ENCODE measurements at places on chromosomes 11 and 22.
A peak's percentile ranks its signal among the peaks of the same experiment; 100 is the strongest.

- no peak for DNase-seq
Observed at GRCh38 chr11:94639901-94640721, 72.9 kb downstream of the PIWIL4 start.

DNA sequence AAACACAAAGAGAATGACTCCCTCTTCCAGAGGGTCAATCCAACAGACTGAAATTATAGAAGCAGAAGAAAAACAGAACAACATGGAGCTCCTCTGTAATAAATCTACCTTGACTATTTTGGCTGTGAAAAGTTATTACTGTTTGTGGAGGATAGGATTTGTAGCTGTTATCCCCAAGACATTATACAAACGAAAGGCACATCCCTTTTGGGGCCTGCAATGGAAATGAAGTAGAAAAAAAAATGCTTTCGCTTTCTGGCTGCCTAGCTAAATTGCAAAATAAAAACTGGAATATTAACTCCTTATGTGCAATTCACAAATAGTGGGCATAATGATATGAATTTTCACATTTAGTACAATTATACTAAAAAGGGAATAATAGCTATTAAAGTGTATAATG lies 123.8 kb upstream of the CCDC179 start:
- peak; percentile 3 for DNase-seq

DNA sequence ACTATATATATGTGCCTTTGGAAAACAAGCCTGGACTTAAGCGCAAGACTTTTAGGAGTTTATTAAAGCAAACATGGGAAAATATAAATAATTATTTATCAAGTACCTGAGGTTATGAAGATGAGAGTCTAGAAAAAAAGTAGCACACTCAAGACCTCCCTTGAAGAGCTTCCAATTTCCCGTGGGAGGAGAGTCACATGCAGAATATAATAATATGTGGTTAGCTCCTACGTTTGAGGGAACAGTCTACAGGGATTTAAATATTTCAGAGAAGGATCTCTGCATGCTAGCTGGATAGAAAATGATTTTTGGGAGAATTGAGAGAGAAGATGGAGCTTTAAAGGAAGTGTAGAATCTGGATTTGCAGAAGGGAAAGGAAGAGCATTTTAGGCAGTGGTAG lies 183.8 kb downstream of the SWAP70 start:
- DNase-seq: peak; percentile 23

DNA sequence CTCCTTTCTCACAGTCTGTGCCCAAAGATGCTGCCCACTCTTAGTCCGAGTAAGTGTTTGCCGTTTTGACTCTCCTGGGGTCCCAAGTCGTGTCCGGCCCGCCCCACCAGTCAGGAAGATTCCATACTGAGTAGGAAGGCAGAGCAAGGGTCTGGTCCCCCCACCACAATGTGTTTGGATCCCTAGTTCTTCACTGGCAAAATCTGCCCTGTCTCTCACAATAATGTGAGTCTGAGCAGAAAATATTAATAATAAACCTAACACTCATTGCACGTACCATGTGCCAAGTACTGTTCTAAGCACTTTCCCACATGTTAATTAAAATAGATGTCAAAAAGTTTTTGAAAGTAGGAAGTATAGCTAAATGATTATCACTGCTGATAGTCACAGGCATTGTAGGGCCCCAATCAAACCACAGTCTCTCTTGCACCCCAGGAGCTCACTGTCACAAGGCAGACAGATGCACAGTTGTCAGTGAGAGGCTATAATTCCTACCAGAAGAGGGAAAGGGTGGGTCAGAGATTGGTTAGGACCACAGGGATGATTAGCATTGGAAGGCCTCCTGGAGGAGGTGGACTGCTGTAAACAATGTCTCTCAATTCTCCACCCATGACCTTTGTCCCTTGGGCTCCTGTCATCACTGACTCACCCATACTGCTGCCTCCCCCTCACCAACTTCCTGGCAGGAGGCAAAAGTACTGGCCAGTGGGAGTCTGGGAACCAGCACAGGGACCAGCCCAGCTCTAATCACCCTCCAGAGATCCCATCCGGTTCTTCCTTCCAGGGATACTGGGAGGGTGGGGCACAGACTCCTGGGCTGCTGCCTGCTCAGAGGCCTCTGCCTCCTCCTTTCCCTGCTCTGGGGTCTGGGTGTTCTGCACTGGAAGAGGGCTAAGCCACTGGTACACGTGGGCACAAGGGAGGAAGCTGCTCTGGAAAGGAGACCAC lies 1.0 kb upstream of the POLD4 start:
- DNase-seq: peak; percentile 96

DNA sequence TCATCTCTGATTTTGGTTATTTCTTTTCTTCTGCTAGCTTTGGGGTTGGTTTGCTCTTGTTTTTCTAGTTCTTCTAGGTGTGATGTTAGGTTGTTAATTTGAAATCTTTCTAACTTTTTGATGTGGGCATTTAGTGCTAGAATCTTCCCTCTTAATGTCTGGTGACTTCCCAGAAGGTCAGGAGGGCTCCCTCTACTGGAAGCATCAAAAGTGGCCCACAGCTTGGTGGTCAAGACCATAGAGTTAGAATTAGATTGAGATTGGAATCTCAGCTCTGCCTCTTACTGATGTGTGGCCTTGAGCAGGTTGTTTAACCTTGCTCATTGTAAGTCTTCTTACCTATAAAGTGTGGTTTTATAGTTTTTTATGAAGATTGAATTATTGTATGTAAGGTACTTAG lies 99.3 kb downstream of the FDX1 start:
- DNase-seq: no peak

GRCh38 chr11:122656631-122657101 lies 1.1 kb downstream of the UBASH3B start:
- peak; percentile 56 for DNase-seq

DNA sequence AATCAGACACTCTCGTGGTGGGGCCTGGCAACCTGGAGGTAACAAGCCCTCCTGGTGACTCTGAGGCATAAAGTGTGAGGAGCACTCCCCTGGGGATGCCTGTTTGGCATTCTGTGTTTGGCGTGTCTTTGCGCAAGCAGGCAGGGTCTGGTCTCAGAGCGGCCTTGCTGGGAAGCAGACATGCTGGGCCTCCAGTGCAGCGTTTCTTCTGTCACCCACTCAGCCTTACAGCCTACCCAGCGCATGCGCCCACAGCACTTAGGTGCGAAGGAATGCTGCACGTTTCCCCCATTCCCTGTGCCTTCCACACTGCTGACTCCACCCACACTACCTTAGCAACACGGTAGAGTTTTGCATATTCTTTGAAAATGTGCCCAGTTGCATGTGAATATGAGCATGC lies 7.4 kb upstream of the CXCR5 start:
- DNase-seq: no peak

DNA sequence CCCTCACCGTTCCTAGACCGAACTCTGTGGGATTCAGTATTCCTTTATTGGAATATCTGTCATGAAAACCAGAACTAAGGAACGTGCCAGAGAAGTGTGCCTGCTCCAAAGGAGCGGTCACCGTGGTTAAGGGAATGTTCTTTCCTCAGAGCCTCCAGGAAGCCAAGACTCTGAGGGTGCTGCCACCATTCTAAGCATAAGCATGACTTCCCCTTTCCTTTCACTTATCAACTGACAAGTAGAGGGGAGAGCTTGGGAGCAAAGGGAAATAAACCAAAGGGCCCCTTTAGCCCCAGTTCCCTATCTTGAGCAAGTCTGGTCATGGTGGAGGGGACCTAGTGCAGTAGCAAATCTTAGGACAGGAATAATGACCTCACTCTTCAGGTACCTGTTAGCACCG lies 26.8 kb downstream of the CTR9 start:
- DNase-seq: peak; percentile 21

GRCh38 chr22:29393019-29393608 lies 4.7 kb upstream of the AP1B1 start:
- DNase-seq: no peak

DNA sequence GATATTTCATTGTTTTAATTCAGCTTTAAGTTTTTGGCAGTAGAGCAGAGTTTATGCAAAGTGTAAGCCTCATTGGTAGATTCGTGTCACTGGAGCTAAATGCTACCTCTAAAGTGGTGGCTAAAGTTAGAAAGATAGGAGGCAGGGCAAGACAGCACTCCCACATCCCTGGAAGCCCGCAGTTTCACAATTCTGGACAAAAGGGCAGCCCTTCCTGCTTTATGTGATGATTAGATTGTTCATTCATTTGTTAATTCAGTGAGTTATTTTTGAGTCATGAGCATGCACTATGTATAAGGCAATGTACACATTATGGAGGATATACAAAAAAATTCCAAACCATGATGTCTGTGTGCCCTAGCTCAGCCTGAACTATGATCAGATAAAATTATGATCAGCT lies 52.1 kb upstream of the EIF3M start:
- DNase-seq: peak; percentile 19

- peak; percentile 4 for DNase-seq
Observed at GRCh38 chr11:113420808-113421207, 33.2 kb downstream of the ANKK1 start.

- DNase-seq: peak; percentile 84
Observed at GRCh38 chr11:8707541-8708191, 25.1 kb downstream of the RPL27A start.

GRCh38 chr11:88464528-88464927 lies 127.0 kb upstream of the CTSC start:
- DNase-seq: no peak

DNA sequence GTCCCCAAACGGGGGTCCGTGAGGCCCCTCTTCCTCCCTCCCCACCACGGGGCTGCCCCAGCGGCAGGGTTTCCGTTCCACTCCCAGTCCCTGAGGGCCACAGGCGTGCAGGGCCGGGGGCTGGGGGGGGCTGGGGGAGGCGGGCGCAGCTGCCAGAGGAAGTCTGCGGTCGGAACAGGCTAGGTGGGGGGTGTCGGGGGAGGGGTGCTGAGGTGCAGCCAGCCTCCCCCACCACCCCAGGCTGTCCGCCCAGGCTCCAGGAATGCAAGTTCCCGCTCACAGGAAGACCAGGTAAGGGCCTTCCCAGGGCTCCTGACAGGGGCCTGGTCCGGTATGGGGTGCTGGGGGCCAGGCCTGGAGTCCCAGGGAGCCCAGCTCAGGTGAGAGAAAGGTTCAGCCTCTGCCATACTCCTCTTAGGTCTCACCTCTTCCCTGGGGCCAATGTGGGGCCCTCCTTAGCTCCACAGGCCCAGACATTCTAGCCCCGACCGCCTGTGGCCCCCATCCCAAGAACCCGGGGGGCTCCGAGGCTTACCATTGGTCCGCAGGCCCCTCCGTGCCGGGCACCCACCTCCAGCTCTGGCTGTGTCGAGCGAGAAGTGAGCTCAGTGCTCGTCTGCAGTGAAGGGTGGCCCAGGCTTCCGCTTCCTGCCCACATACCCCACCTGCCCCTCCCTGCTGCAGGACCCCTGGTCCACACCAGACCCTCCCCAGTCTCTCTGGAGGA lies at the start of gene PTPRCAP:
PTPRCAP (minus strand) TSS at position 601 of the 727 bp plus-strand sequence; CDS start at position 538, 63 bp downstream.
- DNase-seq: no peak

- DNase-seq: peak; percentile 39
Observed at GRCh38 chr11:125591649-125592304, 875 bp upstream of the STT3A start.

DNA sequence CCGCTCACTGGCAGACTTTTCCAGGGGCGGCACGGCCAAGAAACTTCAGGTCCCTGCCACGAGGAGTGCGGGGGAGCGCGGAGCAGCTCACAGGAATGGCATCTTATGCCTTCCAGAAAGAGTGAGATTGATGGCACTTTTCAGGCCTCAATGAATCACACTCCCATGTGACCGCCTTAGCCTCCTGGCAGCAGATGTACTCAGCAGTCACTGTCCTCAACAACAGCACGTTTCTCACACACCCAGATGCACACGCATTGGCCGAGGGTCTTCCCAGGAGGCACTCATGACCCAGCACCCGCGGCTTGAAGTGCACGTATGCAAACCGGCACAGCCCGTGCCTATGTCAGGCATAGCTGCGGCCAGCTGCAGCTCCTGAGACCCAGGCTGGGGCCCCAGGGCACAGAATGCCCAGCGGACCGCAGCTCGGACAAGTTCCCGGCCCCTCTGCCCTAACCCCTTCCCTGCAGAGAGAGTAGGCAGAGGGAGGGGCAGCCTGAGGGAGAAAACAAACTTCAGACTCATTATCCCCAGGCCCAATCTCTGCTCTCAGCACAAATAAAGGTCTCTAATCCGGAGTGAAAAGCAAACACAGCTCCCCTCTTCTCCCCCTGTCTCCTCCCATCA lies 48.3 kb downstream of the RPUSD4 start:
- peak; percentile 92 for DNase-seq

GRCh38 chr22:19098157-19098556 lies 24.1 kb downstream of the DGCR2 start:
- no peak for DNase-seq

DNA sequence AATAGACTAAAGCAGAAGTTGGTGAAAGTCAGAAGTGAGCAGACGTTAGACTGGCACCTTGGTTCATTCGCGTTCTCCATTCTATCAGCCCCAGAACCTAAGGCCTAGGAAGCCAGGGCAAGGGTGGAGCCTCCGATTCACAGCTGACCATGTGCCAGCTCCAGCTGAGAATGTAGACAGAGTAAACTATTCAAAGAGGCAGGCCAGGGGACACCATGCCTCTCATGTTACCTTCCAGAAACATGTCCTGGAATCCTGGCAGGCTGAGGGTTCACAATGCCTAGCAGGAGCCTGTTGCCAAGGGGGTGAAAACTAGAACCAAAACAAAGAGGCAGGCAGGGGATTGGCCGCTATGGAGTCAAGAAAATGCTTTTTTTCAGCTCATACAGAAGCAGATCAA lies 224.4 kb upstream of the POU2AF2 start:
- no peak for DNase-seq

DNA sequence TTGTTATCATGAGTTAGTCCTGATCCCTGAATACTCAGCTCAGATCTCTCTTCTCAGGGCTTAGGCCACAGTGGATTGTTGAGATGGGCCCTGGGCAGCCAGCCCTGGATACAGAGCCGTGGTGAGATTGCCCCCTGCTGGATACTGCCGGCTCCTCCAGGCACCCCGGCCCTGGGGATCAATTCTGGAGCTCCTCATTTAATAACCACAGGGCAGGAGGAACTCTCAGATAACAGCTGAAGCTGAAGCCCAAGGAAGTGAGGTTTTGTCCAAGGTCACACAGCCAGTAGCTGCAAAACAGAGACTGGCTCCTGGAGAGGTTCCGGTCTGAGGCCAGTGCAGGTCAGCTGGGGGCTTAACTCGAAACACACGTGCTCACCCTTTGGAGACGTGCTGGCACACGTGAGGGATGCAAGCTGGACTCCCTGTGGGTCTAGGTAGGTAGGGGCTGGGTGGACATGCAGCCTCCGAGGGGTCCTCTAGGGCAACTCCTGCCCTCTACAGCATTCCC lies 16.0 kb downstream of the USH1C start:
- peak; percentile 35 for DNase-seq

GRCh38 chr11:96736601-96737000 lies 346.8 kb downstream of the JRKL start:
- DNase-seq: peak; percentile 70

DNA sequence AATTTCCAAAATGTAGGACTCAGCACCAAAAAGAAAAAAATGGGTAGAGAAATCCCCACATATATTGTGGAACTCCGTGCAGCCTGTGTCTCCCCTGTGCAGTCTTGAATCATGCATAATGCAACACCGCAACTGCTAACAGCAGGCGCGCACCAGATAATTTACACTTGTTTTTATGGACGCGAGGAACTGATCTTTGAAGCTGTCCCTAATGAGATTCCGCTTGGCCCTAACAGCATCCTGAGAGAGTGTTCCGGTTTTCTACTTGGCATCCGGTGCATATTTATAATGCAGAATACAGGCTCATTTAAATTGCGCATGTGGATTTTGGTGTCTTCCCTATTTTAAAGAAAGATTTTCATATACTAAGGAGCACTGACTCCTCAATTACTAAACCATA lies 21.1 kb downstream of the MPPED2 start:
- DNase-seq: no peak

All from fibroblast of lung (primary cell).